ENCODE measurements at places on chromosomes 12 and 14.

DNA sequence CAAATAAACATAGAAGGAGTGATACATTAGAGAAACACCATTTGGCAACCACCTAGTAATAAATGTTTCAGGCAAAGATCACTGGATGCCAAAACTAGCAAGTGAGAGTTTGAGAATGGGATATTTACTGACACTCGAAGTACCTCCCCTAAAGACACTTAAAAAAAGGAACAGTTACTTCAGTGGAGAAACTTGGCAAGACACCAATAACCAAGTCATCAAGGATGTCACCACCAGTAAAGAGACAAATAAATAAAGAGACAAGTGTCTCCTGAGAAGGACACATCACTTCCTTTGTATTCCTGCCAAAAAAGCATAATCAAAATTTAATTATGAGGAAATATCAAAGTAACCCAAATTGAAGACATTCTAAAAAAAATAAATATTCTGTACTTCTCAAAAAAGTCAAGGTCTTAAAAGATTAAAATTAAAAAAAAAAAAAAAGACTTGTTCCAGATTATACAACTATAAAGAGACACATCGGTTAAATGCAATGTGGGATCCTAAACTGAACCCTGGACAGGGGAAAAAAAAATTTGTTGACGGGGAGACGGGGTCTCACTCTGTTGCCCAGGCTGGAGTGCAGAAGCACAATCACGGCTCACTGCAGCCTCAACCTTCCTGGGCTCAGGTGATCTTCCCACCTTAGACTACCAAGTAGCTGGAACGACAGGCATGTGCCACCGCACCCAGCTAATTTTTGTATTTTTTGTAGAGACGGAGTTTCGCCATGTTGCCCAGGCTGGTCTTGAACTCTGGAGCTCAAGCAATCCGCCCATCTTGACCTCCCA, 26.4 kb downstream of the TM7SF3 start:
- peaks cover 55% of the 10 kb centered on the region for H3K36me3 ChIP-seq
- peaks cover 2% of the 10 kb centered on the region for H3K4me1 ChIP-seq
- no peak for DNase-seq

GRCh38 chr12:122167356-122167925, 6.6 kb downstream of the IL31 start:
- H3K27ac ChIP-seq, result no peak overlapping the region
- H3K4me3 ChIP-seq, result no peak overlapping the region
- no peaks in the 10 kb centered on the region for H3K36me3 ChIP-seq
- no peak for DNase-seq

- H3K4me1 ChIP-seq, result no peaks in the 10 kb centered on the region
- H3K27ac ChIP-seq, result no peak overlapping the region
- H3K4me3 ChIP-seq, result no peak overlapping the region
- no peak for DNase-seq
- H3K27me3 ChIP-seq, result peaks cover 31% of the 10 kb centered on the region
- H3K36me3 ChIP-seq, result no peaks in the 10 kb centered on the region
Observed at GRCh38 chr14:100725587-100726387, 905 bp upstream of the DLK1 start.

DNA sequence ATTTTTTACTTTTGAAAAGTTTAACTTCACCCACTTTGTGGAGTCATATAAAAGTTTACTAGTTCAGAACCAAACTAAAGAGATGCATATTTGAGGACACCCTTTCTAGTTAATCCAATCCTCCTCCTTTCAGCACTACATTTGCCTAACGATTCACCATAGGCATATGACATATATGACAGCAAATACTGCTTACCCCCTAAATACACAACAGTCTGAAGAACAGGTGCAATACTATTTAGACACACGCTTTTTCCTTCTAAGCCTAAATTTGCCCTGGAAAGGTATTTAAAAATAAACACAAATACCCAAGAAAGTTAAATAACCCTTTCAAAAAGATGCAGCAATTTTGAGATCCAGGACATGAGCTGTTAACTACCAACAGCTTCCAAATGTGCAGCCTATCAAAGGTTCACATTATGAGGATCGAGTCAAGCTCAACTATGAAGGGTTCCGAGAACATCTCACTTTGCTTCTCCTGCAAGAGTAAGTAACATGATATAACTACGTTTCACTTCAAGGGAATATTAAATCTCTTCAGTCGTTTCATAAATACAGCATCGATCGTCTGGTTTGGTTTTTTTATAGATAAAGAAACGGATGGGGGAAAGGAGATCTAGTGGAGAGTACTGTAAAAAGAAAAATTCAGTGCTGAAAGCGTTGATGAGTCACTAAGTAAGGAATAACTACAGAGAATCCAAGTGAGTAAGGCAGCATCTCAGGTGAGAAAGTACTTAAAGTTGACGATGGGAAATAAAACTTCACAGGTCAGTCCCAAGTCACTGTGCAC, 677 bp upstream of the AP4S1 start:
- H3K27ac ChIP-seq, result peak overlapping the region; percentile 81
- DNase-seq, result no peak
- peak overlapping the region; percentile 80 for H3K4me3 ChIP-seq
- H3K27me3 ChIP-seq, result no peaks in the 10 kb centered on the region
